ENCODE measurements at places on chromosomes 11 and 22. TPM values are rescaled to one million over a fixed set of nuclear protein-coding genes. Genes with fewer than 3 reads are reported as not detected.

VSIG10L2 gene
- not detected for total RNA-seq

DNA sequence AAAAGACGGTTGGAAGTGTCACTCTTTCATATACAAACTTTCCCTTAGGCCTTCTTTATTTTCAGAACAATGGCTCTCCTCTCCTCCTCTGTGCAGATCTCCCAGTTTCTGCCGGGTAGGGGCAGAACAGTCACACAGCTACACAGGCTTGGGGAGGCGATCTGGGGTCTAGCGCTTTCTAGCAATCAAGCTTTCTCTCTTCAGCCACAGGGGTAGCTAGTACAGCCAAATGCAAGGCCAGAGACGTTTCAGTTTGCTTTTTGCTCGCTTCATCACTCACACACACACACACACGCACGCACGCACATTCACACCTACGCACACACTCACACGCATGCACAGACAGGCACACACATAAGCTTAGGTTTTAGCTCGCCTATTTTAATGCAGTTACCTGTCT lies 104.3 kb downstream of the SPATA19 start:
- no peaks in the 10 kb centered on the region for H3K4me1 ChIP-seq
- H3K4me3 ChIP-seq, result no peak overlapping the region
- no peak overlapping the region for H3K27ac ChIP-seq
- DNase-seq, result no peak
- H3K36me3 ChIP-seq, result no peaks in the 10 kb centered on the region

LSP1 gene
- not detected for total RNA-seq

DNA sequence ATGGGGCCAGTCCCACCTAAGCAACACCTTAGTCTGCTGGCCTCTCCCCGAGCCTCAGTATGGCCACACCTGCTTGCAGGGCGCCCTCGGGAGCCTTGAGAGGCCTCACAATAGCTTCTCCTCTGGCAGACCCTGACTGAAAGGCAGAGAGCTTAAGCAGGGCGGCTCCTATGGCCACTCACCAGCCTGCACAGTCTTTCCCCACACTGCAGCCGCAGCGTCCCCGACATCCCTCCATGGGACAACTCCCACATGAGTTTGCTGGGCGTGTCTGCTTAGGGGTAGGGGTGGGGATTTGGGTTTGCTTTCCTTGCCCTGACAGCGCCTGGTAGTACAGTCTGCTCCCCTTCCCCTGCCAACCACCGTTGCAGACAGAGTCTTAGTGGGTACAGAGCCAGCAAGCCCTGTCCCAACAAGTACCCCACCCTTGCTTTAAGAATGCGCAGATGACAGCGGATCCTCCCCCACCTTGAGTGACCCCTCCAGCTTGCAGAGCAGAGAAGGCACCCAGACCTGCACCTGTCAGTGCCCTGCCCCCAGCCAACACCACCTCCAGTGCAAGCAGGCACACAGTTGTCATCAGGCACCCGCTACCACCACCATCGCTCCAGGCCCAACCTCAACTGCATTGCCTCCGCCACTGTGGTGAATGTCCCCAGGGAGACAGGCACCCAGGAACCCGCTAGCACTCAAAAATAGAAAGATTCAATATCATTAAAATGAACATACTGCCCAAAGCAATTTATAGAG lies 413.8 kb upstream of the ARHGAP42 start:
- no peaks in the 10 kb centered on the region for H3K36me3 ChIP-seq
- no peaks in the 10 kb centered on the region for H3K27me3 ChIP-seq
- DNase-seq, result no peak
- no peaks in the 10 kb centered on the region for H3K4me1 ChIP-seq
- no peak overlapping the region for H3K27ac ChIP-seq
- no peak overlapping the region for H3K4me3 ChIP-seq

MS4A3 gene
- not detected for total RNA-seq

SERPING1 gene
- 46.0 TPM for total RNA-seq

NXPE1 gene
- total RNA-seq, result not detected

GRCh38 chr11:70522593-70523311 lies 124.4 kb downstream of the CTTN start:
- peaks cover 32% of the 10 kb centered on the region for H3K4me1 ChIP-seq
- H3K4me3 ChIP-seq, result no peak overlapping the region
- peak; percentile 62 for DNase-seq
- H3K27ac ChIP-seq, result no peak overlapping the region
- no peaks in the 10 kb centered on the region for H3K27me3 ChIP-seq
- no peaks in the 10 kb centered on the region for H3K36me3 ChIP-seq

DNA sequence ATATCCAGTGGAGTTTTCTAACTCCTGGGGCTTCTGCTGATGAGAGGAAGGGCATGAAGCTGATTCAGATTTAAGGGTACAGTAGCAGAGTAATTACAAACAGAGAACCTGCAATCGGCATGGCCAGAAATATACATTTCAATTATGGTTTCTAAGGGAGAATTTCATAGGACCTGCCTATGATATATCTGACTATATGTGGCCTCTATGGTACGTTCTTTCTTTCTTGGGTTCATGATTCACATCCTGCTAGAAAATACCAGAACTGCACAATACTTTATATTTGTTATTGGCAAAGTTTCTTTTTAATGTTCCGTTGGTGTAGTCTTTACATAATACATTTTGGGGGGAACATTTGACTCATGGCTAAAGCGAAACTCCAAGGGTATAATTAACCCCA lies 63.1 kb upstream of the TTC12 start:
- H3K36me3 ChIP-seq, result no peaks in the 10 kb centered on the region
- H3K4me1 ChIP-seq, result peaks cover 42% of the 10 kb centered on the region
- no peak for DNase-seq
- no peaks in the 10 kb centered on the region for H3K27me3 ChIP-seq
- H3K27ac ChIP-seq, result no peak overlapping the region

- no peak for DNase-seq
- no peak overlapping the region for H3K27ac ChIP-seq
- no peak overlapping the region for H3K4me3 ChIP-seq
- peaks cover 10% of the 10 kb centered on the region for H3K4me1 ChIP-seq
- no peaks in the 10 kb centered on the region for H3K36me3 ChIP-seq
Measured at GRCh38 chr11:84381666-84382065, 1095.5 kb upstream of the CCDC90B start.

DNA sequence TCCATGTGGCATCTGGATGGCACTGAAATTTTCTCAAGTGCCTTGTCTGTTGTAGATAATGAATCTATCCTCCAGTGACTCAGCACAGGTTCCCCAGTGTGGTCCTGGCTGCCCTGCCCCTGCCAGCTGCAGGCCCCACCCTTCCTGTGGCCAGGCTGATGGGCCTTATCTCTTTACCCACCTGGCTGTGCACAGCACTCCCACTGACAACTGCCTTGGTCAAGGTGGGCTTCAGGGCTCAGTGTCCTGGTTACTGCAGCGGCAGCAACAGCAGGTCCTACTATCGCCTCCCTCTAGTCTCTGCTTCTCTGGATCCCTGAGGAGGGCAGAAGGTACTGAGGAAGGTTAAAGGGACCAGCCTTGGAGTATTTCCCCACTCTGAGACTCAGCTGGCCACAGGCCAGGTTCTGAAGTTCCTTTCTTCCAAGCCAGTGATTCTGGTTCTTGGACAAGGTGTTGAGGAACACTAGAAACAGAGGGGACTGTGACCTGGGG lies 3.1 kb downstream of the HMBS start:
- H3K27me3 ChIP-seq, result no peaks in the 10 kb centered on the region
- no peak overlapping the region for H3K27ac ChIP-seq
- no peak for DNase-seq
- H3K4me3 ChIP-seq, result no peak overlapping the region
- H3K4me1 ChIP-seq, result peaks cover 20% of the 10 kb centered on the region
- H3K36me3 ChIP-seq, result no peaks in the 10 kb centered on the region

DNA sequence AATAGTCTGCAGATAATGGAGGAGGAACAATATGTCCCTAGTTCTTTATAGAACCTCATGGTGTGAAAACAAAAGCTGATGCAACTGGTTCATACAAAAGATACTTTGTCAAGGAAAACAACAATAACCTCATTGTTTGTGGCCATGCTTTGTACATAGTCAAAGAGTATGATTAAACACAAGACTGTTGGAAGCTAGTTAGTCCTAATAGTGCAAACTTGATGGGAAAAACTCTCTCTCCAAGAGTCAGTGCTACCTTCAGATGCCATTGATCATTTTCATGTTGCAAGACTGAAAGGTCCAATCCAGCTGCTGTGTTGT lies 20.1 kb upstream of the PLAAT2 start:
- no peak overlapping the region for H3K4me3 ChIP-seq
- peak overlapping the region; percentile 16 for H3K27ac ChIP-seq
- no peaks in the 10 kb centered on the region for H3K27me3 ChIP-seq
- peak; percentile 28 for DNase-seq
- H3K36me3 ChIP-seq, result no peaks in the 10 kb centered on the region

- H3K27me3 ChIP-seq, result peaks cover 31% of the 10 kb centered on the region
- H3K36me3 ChIP-seq, result no peaks in the 10 kb centered on the region
- peak overlapping the region; percentile 87 for H3K4me3 ChIP-seq
- peak; percentile 74 for DNase-seq
- H3K27ac ChIP-seq, result no peak overlapping the region
Measured at GRCh38 chr22:25404928-25405816, 159.3 kb upstream of the GRK3 start.

DNA sequence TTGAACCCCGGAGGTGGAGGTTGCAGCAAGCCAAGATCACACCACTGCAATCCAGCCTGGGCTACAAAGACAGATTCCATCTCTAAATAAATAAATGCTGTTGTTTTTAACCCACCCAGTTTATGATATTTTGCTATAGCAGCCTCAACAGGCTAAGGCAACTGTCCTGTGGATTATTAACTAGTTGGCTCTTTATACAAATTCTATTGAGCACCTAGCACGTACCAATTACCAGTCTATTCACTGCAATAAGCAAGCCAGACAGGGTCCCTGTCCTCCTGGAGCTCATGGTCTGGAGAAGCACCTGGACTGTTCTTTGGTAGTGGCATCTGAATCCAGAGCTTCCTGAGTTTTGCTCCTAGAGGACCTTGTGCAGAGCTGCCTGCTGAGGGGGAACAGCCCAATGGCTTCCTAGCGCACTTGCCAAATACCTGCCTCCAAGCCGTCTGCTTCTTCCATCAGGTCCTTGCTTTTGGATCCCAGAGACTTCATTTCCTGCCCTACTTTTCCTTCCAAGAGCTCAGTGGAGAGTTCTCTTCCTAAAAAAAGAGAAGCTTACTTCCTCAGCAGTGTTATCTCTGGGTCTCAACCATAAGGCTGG lies 49.9 kb upstream of the MICAL2 start:
- no peaks in the 10 kb centered on the region for H3K36me3 ChIP-seq
- H3K27me3 ChIP-seq, result no peaks in the 10 kb centered on the region
- no peak overlapping the region for H3K4me3 ChIP-seq
- H3K4me1 ChIP-seq, result no peaks in the 10 kb centered on the region
- no peak for DNase-seq
- H3K27ac ChIP-seq, result no peak overlapping the region

- no peaks in the 10 kb centered on the region for H3K27me3 ChIP-seq
- H3K27ac ChIP-seq, result no peak overlapping the region
- no peak for DNase-seq
- no peaks in the 10 kb centered on the region for H3K36me3 ChIP-seq
- H3K4me1 ChIP-seq, result no peaks in the 10 kb centered on the region
- H3K4me3 ChIP-seq, result no peak overlapping the region
Measured at GRCh38 chr11:44550123-44550522, 15.3 kb upstream of the CD82 start.

- no peaks in the 10 kb centered on the region for H3K36me3 ChIP-seq
- peaks cover 20% of the 10 kb centered on the region for H3K4me1 ChIP-seq
- DNase-seq, result no peak
- H3K27ac ChIP-seq, result no peak overlapping the region
- H3K4me3 ChIP-seq, result no peak overlapping the region
Measured at GRCh38 chr11:115052601-115053000, 374.3 kb downstream of the NXPE2 start.

CRYBB3 gene
- 0.19 TPM for total RNA-seq

CALCA gene
- total RNA-seq, result not detected

DNA sequence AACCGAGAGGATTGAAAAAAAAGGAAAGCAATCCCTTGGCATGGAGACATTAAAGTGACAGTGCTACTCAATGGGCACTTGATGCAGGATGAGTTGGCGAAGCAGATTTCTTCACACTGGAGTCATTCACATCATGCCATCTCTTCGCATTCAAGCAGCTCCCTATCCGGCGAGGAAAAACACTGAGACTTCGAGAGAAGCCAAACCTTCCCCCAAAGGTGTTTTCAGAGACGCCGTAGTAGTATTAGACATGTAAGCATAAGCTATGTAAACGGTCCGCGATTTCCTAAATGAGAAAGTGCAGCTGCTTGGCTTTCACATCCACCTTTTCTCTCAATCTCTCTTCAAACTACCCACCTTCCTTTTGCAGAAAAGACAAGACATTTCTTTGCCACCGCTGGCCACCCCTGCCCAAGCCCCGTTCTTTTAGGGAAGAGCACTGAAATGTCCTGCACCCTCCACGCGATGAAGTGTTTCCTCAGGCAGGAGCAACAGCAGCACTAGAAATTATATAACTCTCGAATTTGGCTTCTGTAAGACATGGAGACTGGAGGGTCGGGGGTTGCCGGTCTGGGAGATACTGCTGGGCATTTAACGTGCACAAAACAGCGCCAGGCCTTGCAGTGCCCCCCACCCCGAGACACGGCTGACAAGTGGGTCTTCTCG lies at the start of gene DLG2:
Gene DLG2, minus strand, starts transcription at position 13 of the 666 bp plus-strand sequence.
- H3K27ac ChIP-seq, result peak within 1 kb of the TSS; percentile 66
- H3K36me3 ChIP-seq, result peaks cover 5% of the 10 kb centered on the region
- H3K27me3 ChIP-seq, result no peaks in the 10 kb centered on the region
- H3K4me3 ChIP-seq, result peak within 1 kb of the TSS; percentile 82

TYR gene
- not detected for total RNA-seq

- peaks cover 16% of the 10 kb centered on the region for H3K4me1 ChIP-seq
- H3K4me3 ChIP-seq, result no peak overlapping the region
- no peaks in the 10 kb centered on the region for H3K27me3 ChIP-seq
- no peak overlapping the region for H3K27ac ChIP-seq
- H3K36me3 ChIP-seq, result no peaks in the 10 kb centered on the region
Measured at GRCh38 chr11:61927501-61927900, 10.1 kb upstream of the RAB3IL1 start.

DNA sequence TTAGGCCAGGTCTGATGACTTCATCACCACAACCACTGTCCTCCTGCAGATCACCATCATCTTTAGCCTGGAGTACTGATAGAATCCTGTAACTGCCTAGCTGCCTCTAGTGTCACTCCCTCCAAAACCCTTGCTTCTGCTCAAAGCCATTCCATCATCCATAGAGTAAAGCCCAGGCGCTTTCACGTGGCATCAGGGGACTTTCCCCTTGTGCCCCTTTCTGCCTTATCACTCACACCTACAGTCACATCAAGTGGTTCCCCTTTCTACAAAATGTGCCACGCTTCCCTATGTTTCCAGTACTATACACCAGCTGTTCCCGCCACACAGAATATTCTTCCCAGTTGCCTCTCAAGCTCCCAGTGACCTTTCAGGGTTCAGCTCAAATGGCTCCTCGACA lies 75.9 kb downstream of the MN1 start:
- no peak overlapping the region for H3K27ac ChIP-seq
- no peak overlapping the region for H3K4me3 ChIP-seq
- H3K27me3 ChIP-seq, result no peaks in the 10 kb centered on the region
- H3K4me1 ChIP-seq, result peaks cover 7% of the 10 kb centered on the region
- no peak for DNase-seq

DNA sequence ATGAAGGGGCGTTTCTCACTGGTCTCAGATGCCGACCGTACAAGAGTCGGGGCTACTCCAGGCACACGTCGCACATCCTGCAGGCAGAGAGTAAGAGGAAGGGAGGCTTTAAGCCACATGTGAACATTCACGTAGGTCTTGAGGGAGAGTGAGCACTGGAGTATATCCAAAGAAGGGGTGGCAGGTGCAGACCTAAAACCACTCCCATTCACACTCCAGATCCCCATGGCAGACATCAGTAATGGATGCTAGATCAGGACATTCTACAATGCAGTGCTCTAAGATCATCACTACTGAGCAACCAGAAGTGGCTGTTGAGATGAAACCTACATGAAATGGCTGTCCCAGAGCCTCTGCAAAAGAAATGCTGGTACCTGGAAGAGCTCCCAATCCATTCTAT lies 39.0 kb downstream of the WT1 start:
- DNase-seq, result no peak
- no peak overlapping the region for H3K4me3 ChIP-seq
- no peaks in the 10 kb centered on the region for H3K36me3 ChIP-seq
- H3K4me1 ChIP-seq, result no peaks in the 10 kb centered on the region
- H3K27ac ChIP-seq, result no peak overlapping the region
- peaks cover 5% of the 10 kb centered on the region for H3K27me3 ChIP-seq

All from neural progenitor cell (in vitro differentiated cells).